ENCODE measurements at places on chromosomes 12 and 14.
A peak's percentile ranks its signal among the peaks of the same experiment; 100 is the strongest.

GRCh38 chr12:129641926-129642325 lies 261.9 kb downstream of the TMEM132D start:
- no peak for DNase-seq

DNA sequence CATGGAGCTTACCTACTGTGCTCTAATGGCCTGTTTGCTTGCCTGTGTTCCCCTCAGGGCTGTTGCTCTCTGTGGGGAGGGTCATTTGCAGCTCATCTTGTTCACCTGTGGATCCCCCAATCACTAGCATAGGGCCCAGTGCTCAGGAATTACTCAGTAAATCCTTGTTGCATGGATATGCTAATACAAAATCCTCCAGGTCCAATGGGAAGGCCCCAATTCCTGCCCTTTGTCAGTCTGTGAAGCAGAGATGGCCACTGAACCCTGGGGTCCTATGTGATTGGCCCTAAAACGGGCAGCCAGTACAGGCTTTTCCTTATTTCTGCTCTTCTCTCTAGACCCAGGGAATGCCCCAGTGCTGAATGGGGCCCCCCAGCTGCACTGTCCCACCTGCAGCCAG lies 44.1 kb downstream of the FOS start:
- DNase-seq = no peak

GRCh38 chr14:23174296-23175184 lies 8.9 kb downstream of the SLC7A8 start:
- DNase-seq = no peak

DNA sequence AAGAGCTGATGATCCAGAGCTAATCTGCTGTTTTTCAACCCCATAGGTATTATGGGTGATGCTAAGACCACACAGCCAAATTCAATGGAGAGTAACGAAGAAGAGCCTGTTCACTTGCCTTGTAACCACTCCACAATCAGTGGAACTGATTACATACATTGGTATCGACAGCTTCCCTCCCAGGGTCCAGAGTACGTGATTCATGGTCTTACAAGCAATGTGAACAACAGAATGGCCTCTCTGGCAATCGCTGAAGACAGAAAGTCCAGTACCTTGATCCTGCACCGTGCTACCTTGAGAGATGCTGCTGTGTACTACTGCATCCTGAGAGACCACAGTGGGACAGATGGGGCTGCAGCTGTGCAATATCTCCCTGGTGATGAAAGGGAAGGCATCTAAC lies 386.0 kb downstream of the DAD1 start:
- no peak for DNase-seq

DNA sequence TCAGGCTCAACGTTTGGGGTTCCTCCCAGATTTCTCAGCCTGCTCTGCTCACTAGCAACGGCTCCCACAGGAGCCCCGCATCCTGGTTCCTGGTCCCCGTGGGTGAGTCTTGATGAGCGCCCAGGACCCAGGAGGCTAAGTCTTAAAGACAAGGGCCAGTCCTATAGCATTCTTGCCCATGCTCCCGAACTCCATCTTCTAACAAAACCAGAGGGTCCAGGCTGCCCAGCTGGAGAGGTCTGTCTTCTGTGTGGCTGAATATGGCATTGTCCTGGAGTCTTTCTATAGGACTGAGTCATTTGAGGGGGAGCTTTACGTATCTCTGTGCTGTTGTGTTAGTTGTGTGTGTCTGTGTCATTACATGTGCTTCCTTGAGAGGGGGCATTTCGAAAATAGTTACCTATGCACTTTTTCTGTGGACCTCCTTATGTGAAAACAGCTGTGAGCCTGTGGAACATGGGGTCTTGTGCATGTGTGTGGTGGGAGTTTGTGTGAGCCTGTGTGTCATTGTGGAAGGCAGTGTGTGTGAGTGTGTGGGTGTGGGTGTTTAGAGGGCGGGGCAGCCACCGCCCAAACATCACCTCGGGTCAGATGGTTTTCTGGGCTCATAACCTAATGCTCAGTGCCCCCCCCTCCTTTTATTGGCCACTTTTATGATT lies 9.1 kb upstream of the TBX5 start:
- DNase-seq = no peak

- no peak for DNase-seq
These were observed 174.4 kb downstream of the PDZRN4 start for GRCh38 chr12:41362510-41362909.

DNA sequence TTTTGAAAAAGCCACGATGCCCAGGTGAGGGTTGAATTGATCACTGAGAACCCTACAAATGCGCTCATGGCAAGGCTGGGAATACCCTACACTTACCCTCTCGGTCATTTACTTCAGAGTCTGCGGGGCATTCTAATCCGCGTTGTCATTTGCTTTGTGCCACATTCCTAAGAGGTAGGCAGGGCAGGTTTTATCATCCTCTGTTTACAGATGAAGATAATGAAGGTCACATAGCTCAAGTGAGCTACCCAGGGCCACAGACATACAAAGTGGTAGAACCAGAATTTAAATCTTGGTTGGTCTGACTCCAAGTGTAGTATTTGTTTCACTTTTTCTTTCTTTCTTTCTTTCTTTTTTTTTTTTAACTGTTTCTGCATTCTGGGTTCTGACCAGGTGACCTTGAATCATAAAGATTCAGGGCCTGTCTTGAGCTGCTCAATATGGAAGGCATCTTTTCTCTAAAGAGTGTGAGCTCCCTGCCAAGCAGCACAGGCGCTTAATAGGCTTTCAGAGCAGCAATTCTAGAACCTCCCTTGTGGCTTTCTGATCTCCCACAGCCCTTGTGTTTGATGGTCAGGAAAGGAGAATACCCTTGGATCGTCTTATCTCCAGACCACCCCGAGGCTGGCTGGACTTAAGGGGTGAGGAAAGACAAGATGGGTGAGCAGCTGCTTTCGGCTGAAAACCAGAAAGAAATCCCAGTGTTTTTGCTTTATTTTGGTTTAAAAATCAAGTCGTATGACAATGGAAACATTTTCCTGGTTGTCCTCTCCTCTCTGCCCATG lies 662 bp upstream of the BATF start:
- DNase-seq = no peak

- DNase-seq = no peak
These were observed 908.1 kb upstream of the TMEM132C start for GRCh38 chr12:127358888-127359287.

DNA sequence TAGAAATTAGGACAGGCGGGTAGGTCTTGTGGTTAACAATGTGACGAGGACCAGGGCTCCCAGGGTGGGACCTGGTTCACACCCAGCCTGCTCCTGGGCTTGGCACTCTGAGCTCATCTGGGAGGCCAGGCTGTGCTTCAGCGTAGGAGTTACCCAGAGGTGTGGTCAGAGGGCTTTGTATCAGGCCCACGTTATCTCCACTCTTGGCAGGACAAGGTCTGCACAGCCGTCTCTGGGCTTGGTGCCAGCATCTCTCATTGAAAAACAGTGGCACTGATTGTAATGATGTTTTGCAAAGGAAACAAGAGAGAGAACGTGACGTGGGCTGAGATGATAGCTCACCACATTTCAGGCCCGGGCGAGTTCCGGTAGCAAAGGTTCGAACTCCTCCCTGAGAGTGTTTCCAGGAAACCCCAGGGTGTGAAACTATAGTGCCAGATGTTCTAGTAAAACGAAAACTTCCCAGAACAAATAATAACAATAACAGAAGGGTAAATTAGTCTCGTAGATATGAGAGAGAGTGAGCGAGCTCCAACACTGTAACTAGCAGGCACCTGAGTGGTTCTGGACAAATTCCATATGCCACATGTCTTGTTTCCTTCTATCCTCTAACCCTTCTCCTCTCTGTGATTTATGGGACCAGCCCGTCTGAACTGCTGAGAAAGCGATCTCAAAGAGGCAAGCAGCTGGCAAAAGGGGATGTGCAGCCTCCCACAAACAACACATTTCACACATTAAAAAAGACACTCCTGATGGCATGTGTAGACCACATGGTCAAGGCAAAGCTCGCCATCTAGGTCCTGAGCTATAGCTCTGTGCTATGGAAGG lies 227.3 kb downstream of the KTN1 start:
- peak; percentile 57 for DNase-seq

- peak; percentile 9 for DNase-seq
These were observed 230.9 kb upstream of the DDHD1 start for GRCh38 chr14:53384073-53384472.

- DNase-seq = no peak
These were observed 609.0 kb downstream of the KCNH5 start for GRCh38 chr14:62436261-62436660.

DNA sequence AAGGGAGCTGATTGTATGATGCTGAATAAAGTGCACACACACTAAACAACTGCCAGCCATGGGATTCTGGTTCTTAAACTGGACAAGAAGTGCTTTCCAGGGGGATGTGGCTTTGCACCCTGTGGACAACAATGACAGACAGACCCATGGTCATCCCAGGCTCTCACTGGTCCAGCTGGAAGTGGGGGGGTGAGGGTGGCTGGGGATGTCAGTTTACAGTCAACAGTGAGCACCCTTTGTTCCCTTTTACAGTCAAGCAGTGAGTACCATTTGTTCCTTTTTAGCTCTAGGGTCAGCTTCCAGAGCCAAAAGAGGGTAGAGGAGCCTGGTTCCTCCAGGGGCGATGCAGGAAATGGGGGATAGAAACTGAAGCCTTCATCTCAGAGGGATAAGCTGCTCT lies 100.7 kb downstream of the SMOC1 start:
- no peak for DNase-seq

DNA sequence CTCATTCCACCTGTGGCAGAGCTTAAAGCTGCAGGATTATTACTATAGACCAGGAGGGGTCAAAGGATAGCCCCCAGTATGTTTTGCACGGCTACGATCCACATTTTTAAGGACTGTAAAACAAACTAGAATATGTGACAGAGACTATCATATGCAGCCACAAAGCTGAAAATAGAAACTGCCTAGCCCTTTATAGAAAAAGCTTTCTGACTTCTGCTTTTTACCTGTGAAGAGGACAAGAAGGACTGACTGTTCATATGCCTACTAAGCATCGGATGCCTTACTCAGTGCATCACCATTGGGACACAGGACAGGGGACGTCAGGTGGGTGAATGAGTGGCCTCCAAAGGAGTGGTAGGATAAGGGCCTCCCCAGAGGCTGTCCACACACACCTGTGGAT lies 29.8 kb downstream of the SPTB start:
- DNase-seq = no peak

GRCh38 chr14:61671082-61671481 lies 24.2 kb upstream of the HIF1A start:
- DNase-seq = no peak

- no peak for DNase-seq
These were observed 610 bp downstream of the C14orf132 start for GRCh38 chr14:96039633-96040311.

DNA sequence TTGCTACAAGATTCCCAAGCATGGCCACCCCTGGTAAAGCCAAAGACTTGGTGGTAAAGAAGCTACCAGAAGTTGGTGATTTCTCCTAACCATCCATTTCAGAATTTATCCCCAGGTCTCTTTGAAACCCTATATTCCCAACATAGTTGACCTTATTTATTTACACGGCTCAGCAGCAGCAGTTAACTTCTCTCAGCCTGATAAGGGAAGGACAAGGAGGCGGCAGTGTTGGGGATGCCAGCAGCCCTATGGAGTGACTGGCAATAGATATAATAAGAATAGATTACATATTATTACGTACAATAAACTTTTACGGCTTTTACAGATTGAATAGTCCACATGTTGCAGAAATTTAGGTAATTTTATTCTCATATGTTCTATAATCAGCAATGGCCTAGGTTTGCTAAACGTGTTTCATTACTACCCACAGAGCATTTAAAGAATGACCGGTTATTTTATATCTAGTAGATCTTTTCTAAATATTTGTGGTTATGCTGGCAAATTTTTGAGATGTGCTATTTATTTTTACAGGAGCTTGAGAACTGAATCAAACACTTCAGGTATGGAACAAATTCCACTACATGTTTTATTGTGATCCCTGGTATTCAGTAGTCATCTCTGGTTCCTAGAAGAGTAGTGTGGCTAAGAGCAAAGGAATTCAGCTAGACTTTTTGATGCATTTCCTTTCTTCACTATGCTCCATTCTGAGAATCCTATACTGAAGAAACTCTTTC lies 19.8 kb upstream of the PALS1 start:
- peak; percentile 28 for DNase-seq

DNA sequence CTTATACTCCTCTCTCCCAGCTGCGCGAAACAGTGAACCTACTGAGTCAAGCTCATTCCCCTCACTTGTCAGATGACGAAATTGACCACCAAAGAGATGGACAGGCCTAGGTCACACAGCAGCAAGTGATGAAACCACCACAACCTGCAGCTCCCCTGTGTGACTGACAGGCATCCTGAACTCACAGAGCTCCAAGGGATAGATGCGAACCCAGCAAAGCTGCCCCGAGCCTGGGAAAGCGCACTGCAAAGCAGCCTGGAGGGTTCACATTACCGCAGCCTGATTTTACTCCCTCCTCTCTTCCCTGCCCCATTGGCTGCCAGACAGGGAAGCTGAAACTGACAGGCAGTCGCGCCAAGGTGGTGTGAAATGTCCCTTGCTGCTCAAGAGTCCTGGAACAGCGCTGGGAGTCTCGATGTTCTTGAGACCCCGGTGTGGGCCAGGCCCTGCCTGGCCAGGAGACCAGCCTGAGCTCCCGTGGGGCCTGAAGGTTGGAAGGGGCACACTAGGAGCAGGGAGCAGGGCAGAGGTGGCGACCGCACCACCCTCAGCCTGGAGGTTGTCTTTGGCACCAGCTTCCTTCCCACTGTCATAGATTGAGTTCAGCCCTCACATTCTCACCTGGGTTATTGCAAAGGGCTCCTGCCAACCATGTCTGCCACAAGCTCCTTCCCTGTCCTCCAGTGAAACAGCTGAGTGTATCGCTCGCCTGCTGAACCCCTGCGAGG lies 36.3 kb downstream of the SNRNP35 start:
- no peak for DNase-seq

DNA sequence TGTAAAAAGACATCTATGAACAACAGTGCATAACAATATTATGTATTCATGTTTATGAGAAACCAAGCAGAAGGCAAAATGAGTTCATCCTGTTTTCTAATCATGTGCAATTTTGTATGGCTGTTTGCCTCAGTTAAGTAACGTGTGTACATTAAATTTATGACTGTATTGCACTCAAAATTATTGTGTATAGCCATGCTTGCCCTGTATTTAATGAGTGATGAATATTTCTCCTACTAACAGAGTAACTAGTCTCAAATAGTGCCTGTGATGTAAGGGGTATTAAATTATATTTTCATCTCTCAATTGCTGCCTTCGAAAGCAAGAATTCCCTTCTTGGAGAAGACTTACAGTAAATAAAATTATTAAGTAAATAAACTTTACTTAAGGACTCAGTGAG lies 154.2 kb downstream of the NOVA1 start:
- DNase-seq = no peak
